PC-3 (cell line): ENCODE measurements at places on chromosomes 6 and 20.
A peak's percentile ranks its signal among the peaks of the same experiment; 100 is the strongest.

DNA sequence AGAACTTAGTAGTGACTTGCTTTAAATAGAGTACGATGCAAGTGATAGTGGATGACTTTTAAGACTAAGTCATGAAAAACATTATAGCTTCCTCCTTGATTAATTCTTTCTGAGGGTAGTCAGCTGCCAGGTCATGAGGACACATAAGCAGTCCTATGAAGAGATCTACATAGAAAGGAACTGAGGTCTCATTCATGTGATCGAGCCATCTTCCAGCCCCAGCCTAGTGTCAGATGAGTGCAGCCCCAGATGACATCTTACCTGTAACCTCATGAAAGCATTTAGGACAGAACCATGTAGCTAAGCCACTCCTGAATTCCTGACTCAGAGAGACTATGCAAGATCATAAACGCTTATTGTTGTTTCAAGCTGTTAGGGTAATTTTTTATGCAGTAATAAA, 67.7 kb downstream of the AK9 start:
- H3K27ac ChIP-seq = no peak overlapping the region
- H3K4me1 ChIP-seq = no peaks in the 10 kb centered on the region
- H3K27me3 ChIP-seq = no peaks in the 10 kb centered on the region
- no peaks in the 10 kb centered on the region for H3K36me3 ChIP-seq

DNA sequence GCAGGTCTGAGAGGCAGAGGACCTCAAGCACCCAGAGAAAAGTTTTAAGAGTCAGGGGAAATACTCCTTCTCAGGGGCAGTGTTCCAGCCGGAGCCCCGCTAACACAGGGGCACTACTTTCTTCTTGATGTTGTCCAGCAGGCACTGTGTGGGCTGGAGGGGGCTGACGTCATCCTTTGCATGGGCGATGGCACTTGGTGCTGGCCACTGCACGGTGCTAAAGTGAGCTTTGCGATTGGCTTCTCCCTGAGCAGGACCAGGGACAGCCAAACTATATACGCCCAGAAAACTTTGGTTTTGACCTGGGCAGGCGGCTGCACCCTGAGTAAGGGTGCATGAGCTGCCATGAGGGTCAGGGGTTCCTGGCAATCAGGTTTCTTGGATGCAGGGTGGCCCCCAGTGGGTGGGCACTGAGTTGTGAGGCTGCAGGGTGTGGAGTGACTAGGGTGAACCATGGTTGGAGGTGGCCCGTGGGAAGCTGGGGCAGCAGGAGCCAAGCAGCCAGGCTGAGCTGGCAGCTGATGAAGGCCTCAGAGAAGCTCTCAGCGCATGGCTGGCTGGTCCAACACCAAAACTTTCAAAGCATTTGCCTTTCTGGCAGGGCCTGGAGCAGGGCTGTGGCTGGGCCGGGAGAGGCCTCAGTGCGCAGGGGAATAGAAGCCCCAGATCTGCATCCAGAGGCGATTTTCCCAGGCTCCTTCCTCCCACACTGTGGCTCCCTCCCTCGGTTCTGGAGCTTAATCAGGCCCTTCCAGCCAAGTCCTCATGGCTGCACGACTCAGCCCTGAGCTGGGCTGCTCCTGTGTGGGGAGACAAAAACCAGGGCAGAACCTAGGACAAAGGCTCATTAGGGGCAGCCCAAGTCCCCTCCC, 18.3 kb downstream of the MRPS18A start:
- H3K27me3 ChIP-seq = no peaks in the 10 kb centered on the region
- H3K4me1 ChIP-seq = peaks cover 46% of the 10 kb centered on the region
- no peak for DNase-seq
- H3K36me3 ChIP-seq = peaks cover 13% of the 10 kb centered on the region
- H3K27ac ChIP-seq = peak overlapping the region; percentile 80

DNA sequence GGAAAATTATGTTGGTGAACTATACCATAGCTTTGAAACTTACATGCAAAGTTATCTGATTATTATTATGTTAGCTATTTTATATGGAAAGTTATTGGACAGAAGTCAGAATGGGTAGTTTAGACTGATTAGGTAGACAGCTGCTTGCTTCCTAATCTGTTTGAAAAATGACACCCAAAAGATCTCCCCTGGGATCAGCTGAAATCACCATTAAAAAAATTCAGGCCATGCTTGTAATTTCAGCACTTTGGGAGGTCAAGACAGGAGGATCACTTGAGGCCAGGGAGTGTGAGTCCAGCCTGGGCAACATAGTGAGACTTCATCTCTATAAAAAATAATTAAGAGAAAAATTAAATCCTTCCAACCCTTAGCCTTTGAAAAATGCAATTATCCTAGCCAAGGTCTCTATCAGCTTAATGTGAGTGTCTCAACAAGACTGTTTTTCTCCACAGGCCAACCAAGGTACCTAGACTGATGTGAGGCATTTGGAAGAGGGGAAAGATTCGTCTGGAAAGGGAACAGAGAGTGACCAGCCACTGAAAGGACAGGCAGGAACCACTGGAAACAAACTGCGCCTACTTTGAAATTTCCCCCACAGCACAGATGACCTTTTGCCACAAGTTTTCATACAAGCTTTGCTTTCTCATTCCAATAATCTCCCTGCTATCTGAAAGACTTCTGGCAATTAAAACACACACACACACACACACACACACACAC, 232.3 kb downstream of the GMPR start:
- H3K4me1 ChIP-seq = peaks cover 11% of the 10 kb centered on the region
- no peak overlapping the region for H3K27ac ChIP-seq
- no peak for DNase-seq
- H3K4me3 ChIP-seq = no peak overlapping the region

DNA sequence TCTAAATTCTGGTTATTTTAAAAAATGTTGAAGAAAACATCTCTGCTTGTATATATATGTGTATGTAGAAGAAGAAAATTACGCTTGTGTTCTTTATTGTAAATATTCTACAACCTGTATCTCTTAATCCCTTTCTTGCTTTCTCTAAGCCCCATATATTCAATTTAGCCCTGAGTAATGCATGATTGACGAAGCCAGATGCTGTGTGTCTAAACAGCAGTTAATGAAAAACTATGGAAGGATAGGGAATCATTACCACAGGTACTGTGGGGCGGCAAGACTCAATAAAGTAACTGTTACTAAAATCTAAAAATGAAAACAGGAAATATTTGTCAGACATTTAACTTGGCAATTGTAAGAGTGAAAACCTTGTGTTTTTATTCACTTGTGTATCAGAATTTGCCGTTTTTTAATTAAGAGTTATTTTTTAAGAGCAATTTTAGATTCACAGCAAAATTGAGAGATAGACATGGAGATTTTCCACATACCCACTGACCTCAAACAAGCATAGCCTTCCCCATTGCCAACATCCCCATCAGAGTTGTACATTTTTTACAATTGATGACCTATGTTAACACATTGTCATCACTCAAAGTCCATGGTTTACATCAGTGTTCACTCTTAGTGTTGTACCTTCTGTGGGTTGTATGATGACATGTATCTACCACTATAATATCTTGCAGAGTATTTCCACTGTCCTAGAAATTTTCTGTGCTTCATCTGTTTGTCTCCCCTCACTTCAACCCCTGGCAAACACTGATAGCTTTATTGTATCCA, 76.7 kb downstream of the BCKDHB start:
- no peak overlapping the region; the same call in 1 of the 2 replicates for H3K4me3 ChIP-seq
- H3K27ac ChIP-seq = peak overlapping the region; percentile 91
- H3K4me1 ChIP-seq = peaks cover 29% of the 10 kb centered on the region

DNA sequence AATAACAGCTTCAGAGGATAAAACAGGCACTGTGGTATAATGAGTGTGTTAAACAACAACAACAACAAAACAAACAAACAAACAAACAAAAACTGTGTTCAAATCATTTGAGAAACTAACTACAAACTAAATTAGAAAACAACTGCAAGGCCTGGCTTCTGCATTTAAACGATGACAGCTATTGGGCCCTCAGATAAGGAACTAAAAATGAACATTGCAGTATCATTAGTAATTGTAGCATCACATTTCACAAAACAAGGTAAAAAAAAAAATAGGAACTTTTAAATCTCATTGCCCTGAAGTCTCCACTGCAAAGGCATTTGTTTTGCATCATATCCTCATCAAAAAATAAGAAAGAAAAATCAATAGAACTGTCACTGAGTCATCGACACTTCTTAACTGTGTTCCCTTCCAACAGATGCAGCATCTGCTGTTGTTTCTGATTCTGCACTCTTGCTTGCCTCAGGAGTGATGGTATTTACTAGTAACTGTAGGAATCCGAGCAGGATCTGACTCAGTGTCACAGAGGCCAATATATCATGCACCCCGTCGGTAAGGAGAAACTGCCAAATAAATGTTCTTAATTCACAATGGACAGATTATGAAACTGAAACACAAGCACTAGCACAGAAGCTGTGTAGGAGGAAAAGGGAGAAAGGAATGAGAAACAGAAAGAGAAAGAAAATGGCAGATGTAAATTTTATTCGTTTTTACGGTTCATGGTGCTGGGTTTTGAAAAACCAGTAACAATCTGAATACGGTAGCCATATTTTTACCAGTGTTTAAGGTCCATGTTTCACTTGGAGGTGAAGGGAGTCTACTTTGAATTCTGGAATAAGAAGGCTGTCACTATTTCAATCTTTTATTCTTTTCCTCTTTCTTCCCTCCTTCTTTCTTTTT, 365.7 kb upstream of the EPHA7 start:
- H3K27ac ChIP-seq = peak overlapping the region; percentile 64
- H3K4me1 ChIP-seq = peaks cover 34% of the 10 kb centered on the region
- no peaks in the 10 kb centered on the region for H3K27me3 ChIP-seq

DNA sequence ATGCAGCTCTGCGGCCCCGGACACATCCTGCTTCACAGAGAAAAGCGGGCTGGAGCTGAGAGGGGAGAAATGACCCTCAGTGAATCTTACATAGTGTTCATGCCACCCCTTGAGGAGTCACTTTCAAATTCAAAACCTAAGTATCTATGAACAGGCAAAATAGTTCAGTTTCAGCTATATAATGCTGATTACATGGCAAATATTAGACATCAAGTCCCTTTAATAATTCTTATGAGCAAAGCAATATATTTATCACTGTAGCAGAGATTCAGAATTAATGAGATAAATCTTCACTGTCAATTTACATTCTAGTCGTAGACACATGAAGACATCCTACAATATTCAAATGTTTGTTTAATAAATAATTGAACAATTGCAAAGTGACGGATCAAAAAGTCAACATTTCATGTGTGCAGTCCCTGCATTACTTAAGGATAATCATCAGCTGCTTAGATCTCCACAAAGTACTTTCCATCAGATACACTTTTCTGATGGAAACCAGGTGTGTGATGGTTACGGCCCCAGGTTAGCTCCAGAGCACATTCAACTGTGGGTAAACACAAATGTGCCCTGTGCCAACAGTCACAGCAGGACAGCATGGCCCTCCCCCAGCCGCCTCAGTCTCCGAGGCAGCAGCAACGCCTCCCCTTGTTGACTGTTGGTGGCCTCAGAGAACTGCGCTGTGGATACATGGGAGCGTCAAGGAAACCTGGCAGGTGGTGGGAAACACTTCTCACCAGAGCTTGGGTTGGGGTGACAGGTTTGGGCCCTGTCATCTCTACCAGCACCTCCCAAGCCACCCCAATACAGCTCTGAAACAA, 787 bp upstream of the PRR18 start:
- H3K27me3 ChIP-seq = peaks cover 11% of the 10 kb centered on the region
- no peak for DNase-seq
- no peak overlapping the region for H3K4me3 ChIP-seq
- no peak overlapping the region for H3K27ac ChIP-seq
- no peaks in the 10 kb centered on the region for H3K36me3 ChIP-seq

DNA sequence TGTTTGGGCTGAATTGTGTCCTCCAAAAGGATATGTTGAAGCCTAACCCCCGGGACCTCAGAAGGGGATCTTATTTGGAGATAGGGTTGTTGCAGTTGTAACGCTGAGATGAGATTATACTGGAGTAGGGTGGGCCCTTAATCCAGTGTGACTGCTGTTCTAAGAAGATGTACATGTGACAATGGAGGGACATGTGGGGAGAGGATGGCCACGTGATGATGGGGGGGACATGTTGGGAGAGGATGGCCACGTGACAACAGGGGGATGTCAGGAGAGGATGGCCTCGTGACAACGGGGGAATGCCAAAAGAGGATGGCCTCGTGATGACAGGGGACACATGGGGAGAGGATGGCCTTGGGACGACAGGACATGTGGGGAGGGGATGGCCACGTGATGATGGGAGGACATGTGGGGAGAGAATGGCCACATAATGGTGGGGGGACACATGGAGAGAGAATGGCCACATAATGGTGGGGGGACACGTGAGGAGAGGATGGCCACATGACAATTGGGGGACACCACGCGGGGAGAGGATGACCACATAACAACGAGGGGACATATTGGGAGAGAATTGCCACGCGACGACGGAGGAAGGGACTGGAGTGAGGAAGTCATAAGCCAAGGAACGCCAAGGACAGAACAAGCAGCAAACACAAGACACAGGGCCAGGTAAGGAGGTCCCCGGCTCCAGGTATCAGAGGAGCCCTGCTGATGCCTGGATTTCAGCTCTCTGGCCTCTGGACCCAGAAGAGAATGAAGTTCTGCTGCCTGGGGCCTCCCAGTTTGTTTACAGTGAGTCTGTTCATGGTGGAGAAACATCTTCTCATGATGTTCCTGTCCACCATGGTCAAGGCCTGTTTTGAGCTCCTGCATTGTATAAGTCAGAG, 29.2 kb downstream of the SYNJ2 start:
- peaks cover 42% of the 10 kb centered on the region for H3K4me1 ChIP-seq
- no peaks in the 10 kb centered on the region for H3K36me3 ChIP-seq
- DNase-seq = no peak
- H3K27ac ChIP-seq = peak overlapping the region; percentile 87

- no peak overlapping the region for H3K4me3 ChIP-seq
- H3K27ac ChIP-seq = no peak overlapping the region
- no peaks in the 10 kb centered on the region for H3K36me3 ChIP-seq
- H3K4me1 ChIP-seq = no peaks in the 10 kb centered on the region
- H3K27me3 ChIP-seq = no peaks in the 10 kb centered on the region
These were observed 54.9 kb upstream of the IER3 start for GRCh38 chr6:30799210-30799609.

DNA sequence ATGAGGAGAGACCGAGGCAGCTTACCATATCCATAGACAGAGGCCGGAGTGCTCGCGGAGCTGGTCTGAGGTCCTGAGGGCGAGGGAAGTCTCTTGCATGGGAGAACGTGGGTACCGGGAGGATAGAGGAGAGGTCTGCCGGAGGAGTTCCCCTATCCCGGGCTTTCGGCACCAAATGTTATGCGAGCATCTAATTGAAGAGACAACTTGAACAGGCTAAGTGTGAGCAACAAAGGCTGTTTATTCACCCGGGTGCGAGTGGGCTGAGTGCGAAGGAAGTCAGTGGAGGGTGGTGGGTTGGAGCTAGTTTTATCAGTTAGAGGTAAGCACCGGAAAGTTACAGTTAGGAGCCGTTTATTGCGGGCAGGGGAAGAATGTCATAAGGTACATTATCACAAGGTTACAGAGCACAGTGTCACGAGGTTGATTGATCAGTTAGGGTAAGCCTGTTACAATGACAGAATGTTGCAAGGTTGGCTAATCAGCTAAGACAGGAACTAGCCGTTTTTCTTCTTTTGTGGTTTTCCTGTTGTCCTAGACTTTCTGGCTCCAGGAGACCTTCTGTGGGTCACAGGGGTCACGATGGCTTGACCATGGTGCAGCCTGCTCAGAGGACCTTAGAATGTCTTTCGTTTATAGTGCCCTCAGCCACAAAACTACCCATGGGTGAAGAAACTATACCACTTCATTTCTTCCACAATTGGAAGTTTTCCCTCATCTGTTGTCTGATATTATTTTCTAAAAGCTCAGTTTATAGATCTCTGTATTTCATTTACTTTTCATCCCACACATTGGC, 746.0 kb upstream of the ADGRB3 start:
- DNase-seq = no peak
- H3K27ac ChIP-seq = no peak overlapping the region
- no peaks in the 10 kb centered on the region for H3K27me3 ChIP-seq
- H3K36me3 ChIP-seq = no peaks in the 10 kb centered on the region
